ENCODE measurements at places on chromosomes 2 and 18.
A peak's percentile ranks its signal among the peaks of the same experiment; 100 is the strongest.

DNA sequence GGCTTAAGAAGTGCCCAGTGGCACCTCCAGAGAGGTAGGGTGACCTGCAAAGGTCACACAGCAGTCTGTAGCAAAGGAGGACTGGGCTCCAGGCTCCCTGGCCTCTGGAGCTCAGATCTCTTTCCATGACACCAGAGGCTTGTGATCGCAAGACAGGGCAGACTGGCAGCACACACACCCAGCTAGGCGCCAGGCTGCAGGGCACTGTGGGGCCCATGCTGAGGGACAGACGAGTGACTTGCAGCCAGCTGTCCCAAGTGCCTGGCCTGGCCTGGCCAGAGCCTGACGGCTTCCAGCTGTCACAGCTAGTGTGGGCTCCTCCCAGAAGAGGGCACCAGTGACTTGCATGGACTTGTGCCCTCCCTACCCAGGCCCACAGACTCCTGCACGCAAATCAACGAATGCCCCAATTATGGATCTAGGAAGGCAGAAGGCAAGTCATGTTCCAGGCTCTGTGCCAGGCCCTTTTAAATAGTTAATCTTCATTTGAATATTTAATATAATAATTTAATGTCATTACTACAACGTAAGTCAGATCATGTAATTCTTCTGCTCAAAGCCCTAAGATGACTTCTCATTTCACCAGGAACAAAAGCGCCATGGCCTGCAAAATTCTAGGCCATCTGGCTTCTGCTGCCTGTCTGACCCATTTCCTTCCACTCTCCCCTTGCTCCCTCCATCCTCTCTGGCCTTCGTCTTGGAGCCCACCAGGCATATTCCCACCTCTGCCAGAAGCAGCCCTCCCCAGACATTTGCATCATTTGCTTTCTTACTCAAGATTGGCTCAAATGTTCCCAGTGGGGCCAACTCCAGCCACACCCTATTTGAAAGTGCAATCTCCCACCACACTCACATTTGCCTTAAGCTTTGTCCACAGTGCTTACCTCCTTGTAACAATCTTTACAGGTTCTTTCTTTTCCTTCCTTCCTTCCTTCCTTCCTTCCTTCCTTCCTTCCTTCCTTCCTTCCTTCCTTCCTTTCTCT, 3.7 kb upstream of the SPEG start:
- DNase-seq = no peak

- no peak for DNase-seq
Observed at GRCh38 chr2:71787476-71788185, 334.3 kb downstream of the DYSF start.

- no peak for DNase-seq
Observed at GRCh38 chr2:1088192-1088860, 137.7 kb downstream of the SNTG2 start.

DNA sequence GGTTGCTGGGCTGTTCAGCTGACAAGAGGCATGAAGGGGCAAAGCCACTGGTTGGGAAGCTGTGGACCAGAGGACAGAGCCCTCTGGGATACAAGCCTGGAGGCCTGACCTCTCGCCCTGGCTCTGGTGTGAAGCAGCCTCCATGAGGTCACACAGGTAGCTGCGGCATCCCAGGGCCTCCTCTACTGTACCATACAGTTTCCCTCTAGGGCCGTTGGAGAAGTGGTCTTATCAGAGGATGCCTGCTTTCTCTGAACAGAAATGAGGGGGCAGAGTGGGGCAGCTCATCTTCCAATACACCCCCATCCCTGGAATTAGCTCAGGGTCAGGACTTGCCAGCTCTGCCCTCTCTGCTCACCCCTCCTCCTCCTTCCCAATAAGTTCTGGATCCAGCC, 135.1 kb upstream of the SMAD2 start:
- no peak for DNase-seq

- peak; percentile 64 for DNase-seq
Observed at GRCh38 chr2:219119422-219120043, 41.1 kb downstream of the NHEJ1 start.

DNA sequence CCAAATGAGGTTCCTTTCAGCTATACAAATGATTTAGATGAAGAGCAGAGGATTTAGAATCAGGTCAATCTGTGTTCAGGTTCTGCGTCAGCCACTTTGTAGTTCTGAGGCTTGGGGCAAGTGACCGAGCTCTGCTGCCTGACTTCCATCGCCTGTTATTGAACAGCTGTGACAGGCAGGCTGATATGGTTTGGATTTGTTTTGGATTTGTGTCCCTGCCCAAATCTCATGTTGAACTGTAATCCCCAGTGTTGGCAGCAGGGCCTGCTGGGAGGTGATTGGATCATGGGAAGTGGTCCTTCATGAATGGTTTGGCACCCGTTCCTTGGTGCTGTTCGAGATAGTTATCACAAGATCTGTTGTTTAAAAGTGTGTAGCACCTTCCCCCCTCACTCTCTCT, 18.6 kb downstream of the TYMS start:
- DNase-seq = no peak

All from GM13977 (cell line).